Hepatic stellate cell (primary cell): ENCODE measurements at places on chromosomes 2 and 18.

DNA sequence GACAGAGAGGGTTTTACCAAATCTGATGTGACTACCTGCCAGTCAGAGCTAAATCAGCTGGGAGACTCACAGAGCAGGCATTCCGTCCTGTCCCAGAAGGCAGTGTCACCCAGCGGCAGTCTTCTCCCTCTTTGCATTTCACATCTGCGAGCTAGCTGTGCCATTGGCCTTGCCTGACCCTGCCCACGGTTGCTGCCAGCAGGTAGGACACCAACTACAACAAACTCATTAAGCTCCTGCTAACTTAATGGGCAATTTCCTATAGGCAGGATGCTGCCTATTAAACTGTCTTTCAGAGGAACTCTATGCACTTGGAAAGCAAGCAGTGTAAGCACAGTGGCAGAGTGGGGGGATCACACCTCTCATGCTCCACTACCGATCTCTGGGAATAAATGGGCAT is 116.4 kb upstream of the CAPN13 start:
- no peak for DNase-seq

- no peak for DNase-seq
Measured at GRCh38 chr2:112699984-112700667, 20.7 kb upstream of the NT5DC4 start.

DNA sequence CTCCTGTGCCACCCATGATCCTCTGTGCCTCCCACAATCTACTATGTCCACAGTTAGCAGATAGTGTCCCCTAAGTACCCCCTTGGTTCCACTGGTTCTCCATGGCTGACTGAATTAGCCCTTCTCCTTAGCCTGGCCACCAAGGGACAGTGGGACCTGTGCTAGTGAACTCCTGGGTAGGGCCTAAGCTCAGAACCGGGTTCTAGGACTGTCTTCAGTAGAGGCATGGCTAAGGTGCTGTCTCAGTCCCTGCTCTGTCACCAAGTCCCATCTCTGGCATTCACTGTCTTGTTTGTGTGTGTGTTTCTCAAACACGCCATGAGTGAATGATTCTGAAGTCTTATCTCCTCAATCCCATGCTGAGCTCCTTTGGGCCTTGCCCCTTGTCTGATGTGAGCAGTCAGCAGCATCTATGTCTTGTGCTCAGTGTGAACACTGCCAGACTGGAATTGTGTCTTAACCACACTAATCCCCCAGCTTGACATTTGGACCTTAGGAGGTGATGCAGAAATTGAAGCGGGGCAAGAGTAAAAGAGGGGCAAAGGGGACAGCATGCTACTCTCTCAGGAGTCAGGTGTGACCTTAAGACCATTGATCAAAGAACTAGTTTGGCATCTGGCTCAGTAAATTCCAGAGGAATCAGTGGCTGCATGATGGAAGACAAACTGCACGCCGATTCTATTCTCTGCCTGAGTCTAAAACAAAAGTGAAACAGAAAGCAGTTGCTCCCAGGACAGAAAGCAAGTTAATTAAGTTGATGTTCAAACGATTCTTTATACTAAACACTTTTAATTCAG is 190.5 kb downstream of the ALPK2 start:
- peak; percentile 47 for DNase-seq

DNA sequence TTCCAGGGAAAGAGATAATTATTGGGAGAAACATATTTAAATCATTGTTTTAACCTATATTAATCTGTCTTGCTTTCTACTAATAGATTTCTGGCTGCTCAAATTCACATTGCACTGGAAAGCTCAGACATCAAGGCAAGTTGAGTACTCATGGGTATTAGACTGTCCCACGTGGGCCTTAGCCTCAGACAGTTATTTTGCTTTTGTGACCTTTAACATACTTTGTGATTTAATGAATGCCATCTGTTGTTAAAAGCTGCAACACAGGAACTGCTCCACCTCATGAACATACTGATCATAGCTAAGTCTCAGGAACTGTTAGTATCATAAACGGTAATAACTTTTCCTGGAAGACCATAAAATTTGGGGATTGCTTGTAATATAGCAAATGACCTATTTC is 2.7 kb upstream of the LCT start:
- peak; percentile 62 for DNase-seq

- no peak for DNase-seq
Measured at GRCh38 chr18:31329787-31330438, 12.0 kb downstream of the DSG1 start.

DNA sequence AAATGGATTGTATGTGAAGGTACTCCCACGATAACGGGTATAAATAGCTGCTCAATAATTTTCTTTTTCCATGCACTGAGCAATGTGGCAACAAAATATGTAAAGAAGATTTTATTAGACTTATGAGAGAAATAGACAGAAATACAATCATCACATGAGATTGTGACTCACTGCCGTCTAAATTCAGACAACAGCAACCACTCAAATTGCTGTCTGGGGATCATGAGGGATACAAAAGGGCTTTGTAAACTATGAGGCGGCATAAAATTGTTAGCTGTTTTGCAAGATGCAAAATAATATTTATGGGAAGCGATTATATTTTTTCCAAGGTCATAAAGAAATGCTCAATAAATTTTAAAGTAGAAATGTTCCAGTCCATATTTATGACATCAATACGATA is 259.1 kb upstream of the AGAP1 start:
- no peak for DNase-seq

GRCh38 chr2:17822445-17823117 is 6.3 kb downstream of the MSGN1 start:
- no peak for DNase-seq

GRCh38 chr2:102078773-102079172 is 63.8 kb upstream of the IL1R1 start:
- DNase-seq: no peak

DNA sequence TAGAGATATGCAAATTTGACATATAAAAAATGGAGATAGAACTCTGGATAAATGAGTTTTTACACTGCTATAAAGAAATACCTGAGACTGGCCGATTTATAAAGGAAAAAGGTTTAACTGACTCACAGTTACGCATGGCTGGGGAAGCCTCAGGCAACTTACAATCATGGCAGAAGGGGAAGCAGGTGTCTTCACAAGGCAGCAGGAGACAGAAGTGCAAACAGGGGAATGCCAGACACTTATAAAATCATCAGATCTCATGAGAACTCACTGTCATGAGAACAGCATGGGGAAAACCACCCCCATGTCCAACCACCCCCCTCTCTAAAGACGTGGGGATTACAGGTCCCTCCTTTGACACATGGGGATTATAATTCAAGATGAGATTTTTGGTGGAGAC is 1540.2 kb upstream of the SLC39A10 start:
- no peak for DNase-seq

DNA sequence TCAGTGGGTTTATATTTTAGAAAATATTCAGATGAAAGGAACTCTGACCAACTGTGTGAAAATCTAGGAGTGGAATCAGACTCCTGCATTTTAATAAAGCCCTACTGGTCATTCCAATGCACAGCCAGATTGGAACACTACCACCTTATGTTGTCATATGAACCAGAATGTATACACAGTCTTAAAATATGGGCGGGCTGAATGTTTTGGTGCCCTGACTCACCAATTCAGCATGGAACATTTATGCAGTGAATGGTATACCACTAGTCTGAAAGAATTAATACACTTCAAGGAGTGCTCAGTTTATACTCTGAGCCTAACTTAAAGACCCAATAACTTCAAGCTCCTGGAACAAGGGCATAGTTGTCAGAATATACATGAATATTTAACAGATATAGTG is 280.9 kb upstream of the TCF4 start:
- DNase-seq: no peak

DNA sequence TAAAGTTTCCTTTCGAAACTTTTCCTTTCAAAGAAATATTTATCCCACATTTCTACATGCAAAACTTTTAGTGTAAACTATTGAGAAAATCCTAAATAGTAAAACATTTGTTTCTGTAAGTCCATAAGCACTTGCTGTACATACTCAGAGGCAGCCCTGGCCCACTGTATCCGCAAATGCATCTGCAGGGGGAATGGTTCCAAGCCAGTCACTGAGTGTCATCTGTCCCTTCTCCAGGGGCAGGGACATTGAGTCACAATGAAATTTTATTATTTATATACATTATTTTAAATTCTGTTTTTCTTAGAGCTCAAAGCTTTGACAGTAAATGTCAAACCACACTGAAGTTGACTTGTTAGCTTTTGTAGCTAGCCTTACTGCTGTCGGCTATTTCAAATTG is 367.2 kb downstream of the MTX2 start:
- no peak for DNase-seq

GRCh38 chr18:31426021-31426420 is 21.5 kb upstream of the DSG3 start:
- no peak for DNase-seq

GRCh38 chr2:61924895-61925663 is 19.6 kb downstream of the COMMD1 start:
- DNase-seq: no peak

- no peak for DNase-seq
Measured at GRCh38 chr2:16250466-16250865, 310.1 kb downstream of the MYCN start.

- no peak for DNase-seq
Measured at GRCh38 chr2:181916726-181917718, 25.5 kb downstream of the ITPRID2 start.

GRCh38 chr18:75110846-75111415 is 98.0 kb downstream of the PTGR3 start:
- no peak for DNase-seq

DNA sequence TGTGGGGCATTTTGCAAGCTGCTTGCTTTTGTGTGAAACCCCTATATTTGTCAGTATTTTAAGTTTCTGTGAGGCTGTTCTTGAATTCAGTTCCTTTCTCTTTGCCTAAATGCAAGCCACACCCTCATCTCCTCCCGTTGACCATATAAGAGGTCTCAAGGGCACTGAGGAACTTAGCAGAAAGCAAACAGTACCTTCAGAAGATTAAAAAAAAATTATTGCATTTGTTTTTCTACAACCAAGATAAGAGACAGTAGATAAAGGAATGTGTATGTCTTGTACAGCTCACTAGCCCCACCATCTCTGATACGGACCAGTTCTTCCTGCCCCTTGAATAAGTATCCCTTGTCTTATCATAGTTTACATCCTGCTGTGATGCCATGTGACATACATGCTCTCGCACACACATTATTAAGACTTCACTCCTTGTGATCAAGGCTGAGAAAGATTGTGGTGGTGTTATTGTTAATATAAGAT is 64.2 kb downstream of the NPAS2 start:
- no peak for DNase-seq

GRCh38 chr18:48004577-48004976 is 74.1 kb upstream of the SMAD2 start:
- no peak for DNase-seq

GRCh38 chr2:16092861-16093638 is 152.7 kb downstream of the MYCN start:
- no peak for DNase-seq

DNA sequence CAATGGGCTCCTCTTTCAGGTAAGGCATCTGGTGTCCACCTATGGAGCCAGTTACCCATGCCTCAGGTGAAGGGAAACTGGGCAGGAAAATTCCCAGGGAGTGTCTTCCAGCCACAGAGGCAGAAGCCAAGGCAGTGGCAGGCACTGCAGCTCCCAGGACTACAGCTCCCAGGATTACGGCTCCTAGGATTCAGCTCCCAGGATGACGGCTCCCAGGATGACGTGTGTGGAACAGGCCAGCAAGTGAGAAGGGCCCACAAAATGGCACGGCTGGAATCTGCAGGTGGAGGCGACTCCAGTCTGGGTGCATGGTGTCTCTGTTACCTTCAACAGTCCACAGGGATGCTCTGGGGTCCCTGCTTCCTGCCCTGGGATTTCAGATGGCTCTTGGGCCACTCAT is 92.1 kb downstream of the PTGR3 start:
- no peak for DNase-seq

GRCh38 chr2:212274215-212274614 is 264.4 kb downstream of the ERBB4 start:
- DNase-seq: no peak

- no peak for DNase-seq
Measured at GRCh38 chr2:8494589-8494988, 187.3 kb upstream of the ID2 start.

DNA sequence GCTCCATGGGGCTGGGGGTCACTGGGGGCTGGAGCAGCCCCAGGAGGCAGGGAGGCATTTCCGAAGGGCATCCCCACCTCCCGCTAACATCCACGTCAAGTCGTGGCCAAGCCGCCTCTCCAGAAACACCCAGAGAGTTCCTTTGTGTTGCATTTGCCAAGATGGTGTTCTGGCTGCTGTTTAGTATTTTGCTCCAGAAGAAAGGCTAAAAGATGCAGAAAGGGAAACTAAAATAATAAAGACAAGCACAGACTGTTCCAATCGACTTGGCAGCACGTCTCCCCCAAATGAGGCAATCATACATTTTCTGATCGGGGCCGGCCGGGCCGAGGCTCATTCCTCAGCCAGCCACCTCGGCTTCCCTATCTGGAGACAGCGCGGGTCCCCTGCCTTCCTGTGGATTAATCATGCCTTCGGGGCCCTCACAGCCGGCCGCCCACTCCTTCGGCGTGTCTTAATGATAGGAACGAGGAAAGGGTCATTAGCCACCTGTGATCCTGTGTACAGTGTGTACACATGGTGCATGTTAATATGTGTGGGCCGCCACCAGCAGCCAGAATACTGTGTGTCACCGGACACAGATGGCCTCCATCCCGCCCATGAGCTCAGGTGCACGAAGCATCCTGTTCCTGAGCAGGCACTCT is 169.2 kb downstream of the KLHL29 start:
- DNase-seq: no peak

- no peak for DNase-seq
Measured at GRCh38 chr18:34001376-34001775, 223.3 kb downstream of the NOL4 start.

GRCh38 chr2:217049956-217050355 is 190.1 kb upstream of the TNP1 start:
- DNase-seq: no peak

GRCh38 chr2:236963631-236964182 is 122.0 kb upstream of the COPS8 start:
- no peak for DNase-seq

DNA sequence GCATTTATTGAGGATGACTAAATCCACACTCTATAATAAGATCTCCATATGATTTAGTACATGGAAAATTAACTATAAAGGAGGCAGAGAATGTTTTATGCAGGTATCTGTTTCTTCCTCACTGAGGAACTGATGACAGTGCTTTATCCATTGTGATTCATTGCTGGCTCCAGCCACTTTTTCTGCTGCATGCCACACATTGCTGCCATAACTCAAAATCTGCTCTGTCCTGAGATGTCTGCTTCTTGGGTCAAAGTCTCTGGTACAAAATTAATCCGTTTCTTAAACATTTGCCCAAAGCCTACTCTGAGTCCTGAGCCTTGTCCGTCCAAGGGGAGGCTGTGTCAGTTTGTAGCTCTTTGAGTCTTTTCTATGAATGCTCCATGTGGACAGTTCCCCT is 15.5 kb upstream of the ARHGAP28 start:
- DNase-seq: no peak

DNA sequence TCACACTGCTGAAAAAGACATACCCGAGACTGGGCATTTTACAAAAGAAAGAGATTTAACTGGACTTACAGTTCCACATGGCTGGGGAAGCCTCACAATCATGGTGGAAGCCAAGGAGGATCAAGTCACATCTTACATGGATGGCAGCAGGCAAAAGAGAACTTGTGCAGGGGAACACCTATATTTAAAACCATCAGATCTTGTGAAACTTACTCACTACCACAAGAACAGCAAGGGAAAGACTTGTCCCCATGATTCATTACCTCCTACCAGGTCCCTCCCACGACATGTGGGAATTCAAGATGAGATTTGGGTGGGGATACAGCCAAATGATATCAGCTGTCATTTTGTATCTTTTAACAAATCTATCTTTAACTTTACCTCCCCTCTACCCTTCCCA is 251.1 kb upstream of the RASGRP3 start:
- DNase-seq: no peak

- DNase-seq: no peak
Measured at GRCh38 chr18:35343488-35343935, 708 bp downstream of the ZNF24 start.
